ENCODE measurements at places on chromosomes 16 and 17.

- DNase-seq = no peak
Measured at GRCh38 chr17:82080789-82081464, 15.3 kb upstream of the DUS1L start.

GRCh38 chr17:61179380-61179806 is 220.2 kb upstream of the TBX2 start:
- DNase-seq = no peak

GRCh38 chr16:86970726-86971125 is 346.5 kb downstream of the C16orf95 start:
- DNase-seq = no peak

- DNase-seq = no peak
Measured at GRCh38 chr17:59315866-59316265, 15.6 kb upstream of the YPEL2 start.

DNA sequence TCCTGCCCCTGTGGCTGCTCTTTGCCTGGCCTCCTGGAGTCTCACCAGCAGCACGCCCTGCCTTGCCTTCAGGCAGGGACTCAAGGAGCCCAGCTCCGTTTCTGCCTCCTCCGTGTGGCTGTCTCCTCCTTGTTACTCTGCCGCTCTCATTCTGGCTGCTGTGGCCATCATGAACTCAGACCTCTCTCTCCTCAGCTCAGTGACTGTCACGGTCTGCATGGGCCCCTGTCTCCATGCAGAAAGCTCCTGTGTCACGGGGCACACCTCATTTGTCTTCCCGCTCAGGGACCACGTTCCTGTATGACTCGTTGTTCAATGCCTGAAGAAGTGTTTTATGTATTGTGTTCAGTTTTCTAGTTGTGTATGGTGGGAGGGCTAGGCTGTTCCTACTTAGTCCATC is 25.3 kb downstream of the RPTOR start:
- no peak for DNase-seq

DNA sequence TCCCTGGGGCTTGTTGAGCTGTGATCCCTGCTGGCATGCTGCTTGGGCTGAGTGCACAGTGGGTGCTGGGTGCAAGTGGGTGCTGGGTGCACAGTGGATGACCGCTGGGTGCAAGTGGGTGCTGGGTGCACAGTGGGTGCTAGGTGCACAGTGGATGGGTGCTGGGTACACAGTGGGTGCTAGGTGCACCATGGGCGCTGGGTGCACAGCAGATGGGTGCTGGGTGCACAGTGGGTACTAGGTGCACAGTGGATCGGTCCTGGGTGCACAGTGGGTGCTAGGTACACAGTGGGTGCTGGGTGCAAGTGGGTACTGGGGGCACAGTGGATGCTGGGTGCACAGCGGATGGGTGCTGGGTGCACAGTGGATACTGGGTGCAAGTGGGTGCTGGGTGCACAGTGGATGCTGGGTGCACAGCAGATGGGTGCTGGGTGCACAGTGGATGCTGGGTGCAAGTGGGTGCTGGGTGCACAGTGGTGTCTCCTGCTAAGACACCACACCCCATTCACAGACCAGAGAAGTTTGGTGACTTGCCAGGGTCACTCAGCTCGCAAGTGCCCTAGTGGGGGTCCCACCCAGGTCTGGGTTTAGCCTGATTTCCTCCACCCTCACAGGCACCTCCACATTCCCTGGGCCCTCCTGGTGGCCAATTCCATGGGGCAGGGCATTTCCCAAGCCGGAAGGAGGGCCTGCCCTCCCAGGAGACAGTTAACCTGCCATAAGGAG is 33.5 kb downstream of the ZFPM1 start:
- DNase-seq = no peak
